Sciatic nerve (tissue), 2 donors: ENCODE measurements at places on chromosomes 5 and 9. TPM values are rescaled to one million over a fixed set of nuclear protein-coding genes. Genes with fewer than 3 reads are reported as not detected.
A peak's percentile ranks its signal among the peaks of the same experiment; 100 is the strongest.

Gene HSPA4
- total RNA-seq = 65.0 TPM

DNA sequence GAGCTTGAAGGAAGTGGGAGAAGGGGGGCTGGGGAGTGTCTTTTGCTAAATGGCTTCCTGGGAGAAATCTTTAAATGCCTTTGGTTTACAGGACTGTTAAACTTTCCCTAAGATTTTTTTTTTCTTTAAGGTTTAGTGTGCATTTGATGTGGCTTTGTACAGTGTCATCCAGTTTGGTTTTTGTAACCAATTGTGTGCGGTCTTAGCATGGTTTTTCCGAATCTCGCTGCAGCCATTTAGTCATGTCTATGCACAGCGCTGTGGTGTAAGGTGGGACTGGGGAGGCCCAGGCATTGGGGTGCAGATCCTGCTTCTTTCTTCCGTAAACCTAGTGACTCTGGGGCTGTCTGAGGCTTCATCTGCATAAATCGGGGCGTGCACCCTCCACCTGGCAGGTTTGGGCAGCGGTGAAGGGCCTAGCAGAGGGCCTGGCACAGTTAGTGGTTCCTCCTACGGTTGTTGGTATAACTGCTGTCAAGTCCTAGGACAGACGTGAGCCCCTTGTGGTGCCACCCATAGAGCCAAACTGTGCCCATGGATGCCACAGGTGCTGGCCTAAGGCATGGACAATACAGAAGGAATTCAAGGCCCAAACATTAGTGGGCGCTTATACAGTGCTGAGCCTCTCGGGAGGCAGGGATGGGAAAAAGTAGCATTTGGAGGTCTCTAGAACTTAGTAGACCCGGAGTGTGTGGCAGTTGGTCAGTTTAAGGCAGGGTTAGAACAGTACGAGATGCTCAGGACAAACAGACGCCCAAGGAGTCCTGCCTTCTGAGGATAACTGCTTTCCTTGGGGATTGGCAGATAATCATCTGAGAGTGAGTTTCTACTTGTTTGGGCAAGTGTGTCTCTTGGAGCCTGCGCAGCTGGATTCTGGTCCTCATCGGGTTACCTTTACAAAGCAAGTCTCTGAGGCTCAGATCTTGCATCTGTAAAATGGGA is 1.5 kb downstream of the PRRC2B start:
- DNase-seq = no peak

GRCh38 chr9:93300175-93300572 is 116.2 kb downstream of the WNK2 start:
- peak; percentile 39 for DNase-seq

Gene TMEFF1
- total RNA-seq = 1.5 TPM

Gene TCERG1
- total RNA-seq = 67.0 TPM

GRCh38 chr9:107907715-107908114 is 418.1 kb upstream of the KLF4 start:
- no peak for DNase-seq

DNA sequence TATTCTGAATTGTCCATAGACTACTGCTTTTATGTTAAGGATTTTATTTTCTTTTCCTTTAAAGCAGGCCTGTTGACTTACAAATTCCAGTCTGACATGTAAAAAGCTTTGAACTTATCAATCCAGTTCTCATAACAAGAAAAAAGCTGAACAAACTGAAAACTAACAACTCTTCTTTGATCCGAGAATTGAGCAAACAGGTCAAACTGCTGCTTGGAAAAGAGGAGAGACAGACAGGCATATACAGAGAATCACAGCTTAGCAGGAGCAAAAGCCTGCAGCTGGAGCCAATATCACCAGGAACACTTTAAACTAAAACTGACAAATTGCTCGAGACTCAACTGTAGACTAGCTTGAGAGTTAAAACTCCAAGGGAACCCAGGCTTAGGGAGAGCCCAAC is 85.8 kb downstream of the HINT1 start:
- no peak for DNase-seq

GRCh38 chr9:114503522-114504340 is 1.5 kb downstream of the WHRN start:
- no peak for DNase-seq

DNA sequence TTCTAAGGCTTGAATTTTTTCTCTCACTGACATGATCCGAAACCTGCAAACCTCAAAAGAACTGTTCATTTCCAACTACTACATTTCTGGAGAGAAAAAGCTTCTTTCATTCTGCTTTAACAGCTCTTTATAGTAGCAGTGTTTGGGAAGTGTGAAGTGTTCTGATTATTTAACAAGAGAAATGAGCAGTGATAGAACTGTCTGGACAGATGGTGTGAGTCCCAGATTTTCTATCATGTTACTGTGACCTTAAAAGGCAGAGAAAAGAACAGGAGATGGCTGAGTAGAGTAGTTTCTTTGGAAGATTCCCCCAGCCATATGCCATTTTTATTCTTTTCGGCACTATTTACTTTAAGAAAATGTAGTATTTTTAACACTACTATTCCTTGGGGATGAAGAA is 41.3 kb upstream of the TAL2 start:
- DNase-seq = no peak

GRCh38 chr5:91164424-91164823 is 218.7 kb downstream of the ARRDC3 start:
- DNase-seq = no peak
